EH (cell line): ENCODE measurements at places on chromosomes 5 and 9.

- peak; percentile 43 for DNase-seq
These were observed 1.7 kb upstream of the AIF1L start for GRCh38 chr9:131094622-131095021.

- peak; percentile 62 for DNase-seq
These were observed 28.7 kb downstream of the DMRT3 start for GRCh38 chr9:1005043-1005667.

DNA sequence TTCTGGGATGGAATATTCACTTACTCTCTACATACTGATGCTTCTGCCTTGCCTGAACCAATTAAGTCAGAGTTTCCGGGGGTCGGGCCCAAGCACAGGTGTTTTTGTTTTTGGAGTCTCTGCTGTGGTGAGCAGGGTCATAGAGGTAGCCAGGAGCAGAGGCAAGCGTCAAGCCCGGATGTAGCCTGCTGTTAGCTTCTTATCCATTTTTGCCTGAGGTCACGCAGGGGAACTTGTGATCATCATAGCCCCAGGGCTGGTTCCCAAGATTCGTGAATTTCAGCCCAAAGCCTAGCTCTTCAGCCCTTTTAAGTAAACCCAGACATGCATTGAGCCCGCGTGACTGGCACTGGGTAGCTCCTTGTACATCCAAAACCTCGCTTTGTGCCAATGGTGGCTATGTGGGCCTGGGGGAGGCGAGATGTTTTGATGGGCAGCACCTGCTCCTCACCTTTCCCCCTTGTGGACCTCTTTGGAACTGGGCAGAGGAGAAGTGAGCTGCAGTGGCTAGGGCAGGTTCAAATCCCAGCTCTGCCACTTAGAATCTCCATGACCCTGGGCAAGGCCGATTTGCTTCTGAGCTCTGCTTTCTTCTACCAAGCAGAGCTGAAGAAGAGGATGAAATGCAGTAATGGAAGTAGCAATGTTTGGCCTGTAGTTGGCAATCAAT is 33.7 kb downstream of the FGF18 start:
- no peak for DNase-seq

DNA sequence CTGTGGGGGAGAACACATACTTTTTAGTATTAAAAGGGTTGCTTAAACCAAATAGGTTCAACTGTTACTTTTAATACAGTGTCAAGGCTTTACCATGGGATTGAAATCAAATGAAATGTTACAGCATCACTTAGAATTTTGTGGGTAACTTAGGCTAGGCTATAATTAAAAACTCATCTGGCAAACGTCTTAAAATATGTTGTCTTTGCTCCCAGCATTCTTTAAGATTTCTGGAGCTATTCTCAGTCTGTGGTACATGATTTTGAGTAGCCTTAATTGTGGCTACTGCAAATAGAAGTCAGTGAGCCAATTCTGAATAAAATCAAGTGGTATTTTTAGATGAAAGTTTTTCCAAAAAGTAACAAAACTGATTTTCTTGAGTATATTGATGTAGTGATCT is 30.7 kb downstream of the UHRF2 start:
- DNase-seq, result peak; percentile 64

DNA sequence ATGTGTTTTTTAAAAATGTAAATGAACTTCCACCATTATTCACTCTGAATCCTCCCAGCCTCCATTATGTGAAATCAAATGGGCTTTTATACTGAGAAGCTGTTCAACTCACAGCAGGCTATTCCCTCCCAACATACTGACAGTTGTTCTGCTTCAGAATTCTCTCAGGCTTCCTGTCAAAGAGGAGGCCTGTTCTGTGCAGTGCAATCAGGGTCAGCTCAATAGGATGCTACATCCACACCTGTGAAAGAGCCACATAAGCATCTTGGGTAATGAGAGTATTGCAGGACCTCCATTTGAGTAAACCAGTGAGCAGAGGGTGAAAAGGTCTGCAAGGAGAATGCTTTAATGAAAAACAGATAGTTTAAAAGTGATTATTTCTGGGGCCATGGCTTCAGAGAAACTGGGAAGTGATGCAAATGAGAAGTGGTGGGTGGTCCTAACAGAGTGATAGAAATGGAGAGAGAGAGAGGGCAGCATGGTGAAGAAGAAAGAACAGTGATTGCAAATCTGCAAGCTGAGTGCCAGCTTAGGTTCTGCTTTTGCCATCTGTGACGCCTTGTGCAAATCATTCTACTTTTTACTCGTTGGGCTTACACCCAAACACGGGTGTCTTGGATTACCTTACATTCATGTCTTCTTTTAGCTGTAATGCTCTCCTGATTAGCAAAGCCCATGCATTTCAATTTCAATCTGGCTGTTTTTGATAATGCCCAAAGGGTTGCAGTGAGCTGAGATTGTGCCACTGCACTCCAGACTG is 202.5 kb upstream of the NMUR2 start:
- no peak for DNase-seq

DNA sequence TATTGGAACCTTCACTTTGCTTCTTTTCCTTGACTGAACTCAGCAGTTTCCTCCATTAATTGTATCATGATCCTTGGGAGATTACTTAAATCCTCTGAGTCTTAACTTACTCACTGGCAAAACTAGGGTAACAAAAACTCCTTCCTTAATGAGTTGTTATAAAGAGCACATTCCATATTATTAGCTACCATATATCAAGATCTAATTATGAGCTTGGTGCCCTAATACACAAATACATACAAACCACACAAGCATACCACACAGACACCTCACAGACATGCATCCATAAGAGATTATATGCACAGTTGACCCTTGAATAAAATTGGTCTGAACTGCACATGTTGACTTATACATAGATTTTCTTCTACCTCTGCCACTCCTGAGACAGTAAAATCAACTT is 2.5 kb upstream of the SPINK7 start:
- DNase-seq, result no peak

GRCh38 chr9:92463387-92463786 is 18.9 kb downstream of the ASPN start:
- DNase-seq, result peak; percentile 15

- no peak for DNase-seq
These were observed 409.2 kb upstream of the KLF4 start for GRCh38 chr9:107898761-107899160.

GRCh38 chr9:114343471-114344187 is 14.0 kb downstream of the ORM2 start:
- no peak for DNase-seq

DNA sequence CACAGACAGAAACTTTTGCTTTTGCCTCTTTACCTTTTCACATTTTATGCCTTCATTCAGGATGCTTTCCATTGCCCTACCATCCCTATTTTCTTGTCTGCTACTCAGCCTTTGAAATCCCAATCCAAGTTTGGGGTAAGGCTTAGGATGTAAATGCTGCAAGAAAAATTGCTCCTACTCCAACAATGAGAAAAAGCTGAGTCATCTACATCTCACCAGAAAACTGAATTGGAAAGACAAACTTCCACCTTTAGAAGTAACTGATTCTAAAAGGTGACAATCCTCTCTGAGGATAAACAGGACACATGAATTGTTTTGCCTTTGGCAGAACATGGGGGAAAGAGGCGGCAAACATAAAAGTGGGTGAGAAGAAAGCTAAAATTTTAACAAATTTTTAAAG is 295.6 kb downstream of the NR2F1-AS1 start:
- no peak for DNase-seq

DNA sequence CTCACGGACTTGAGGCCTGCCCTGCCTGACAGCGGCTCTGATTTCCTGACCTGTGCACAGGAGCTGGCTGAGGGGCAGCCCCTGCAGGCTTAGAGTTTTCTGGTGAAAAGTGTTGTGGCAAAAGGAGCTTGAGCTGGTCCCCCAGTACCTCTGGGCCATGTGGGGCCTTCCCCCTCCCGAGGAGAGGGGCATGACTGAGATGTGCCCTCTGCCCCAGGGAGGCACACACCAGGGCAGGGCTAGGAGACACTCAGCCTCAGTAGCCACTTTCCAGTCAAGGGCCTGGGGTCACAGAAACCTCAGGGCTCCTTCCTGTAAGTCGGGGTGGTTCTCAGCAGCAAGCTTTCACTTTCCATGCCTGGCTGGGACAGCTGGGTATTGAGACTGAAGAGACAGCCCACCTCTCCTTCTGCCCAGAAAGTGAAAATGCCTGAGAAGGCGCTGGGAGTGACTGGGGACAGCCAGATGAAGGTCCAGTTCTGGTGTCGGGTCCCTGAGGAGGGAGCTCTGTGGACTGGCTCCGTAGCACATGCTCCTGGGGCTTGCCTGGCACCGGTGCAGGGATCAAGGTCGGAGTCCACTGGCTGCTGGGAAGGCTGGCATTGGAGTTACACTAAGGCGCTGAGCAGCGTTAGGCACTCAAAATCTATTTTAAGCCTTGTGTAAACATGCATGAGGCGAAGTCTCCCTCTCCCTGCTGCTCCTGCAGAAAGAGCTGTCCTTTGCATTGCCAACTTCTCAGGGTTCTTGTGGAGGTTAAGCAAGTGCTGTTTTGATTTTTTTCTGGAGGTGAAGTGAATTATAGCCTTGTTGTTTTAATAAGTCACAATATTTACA is 394.9 kb downstream of the GADD45G start:
- DNase-seq, result peak; percentile 54

DNA sequence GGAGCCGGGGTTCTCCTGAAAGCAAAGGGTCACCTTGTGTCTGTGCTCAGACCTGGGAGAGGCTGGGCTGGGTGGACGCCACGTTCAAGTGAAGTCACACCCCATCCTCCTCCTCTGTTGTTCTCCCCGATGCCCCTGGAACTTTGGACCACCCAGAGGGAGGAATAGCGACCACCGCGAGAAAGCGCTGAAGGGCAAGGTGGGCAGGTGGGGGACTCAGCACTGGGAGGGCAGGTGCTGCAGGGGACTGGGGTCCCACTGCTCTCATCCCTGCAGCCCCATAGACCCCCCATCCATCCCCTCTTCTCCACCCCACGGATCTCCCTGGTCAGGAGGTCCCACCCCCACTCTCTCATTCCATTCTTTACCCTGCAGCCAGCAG is 48.8 kb upstream of the COL5A1 start:
- DNase-seq, result no peak
